ENCODE measurements at places on chromosomes 12 and 14.

DNA sequence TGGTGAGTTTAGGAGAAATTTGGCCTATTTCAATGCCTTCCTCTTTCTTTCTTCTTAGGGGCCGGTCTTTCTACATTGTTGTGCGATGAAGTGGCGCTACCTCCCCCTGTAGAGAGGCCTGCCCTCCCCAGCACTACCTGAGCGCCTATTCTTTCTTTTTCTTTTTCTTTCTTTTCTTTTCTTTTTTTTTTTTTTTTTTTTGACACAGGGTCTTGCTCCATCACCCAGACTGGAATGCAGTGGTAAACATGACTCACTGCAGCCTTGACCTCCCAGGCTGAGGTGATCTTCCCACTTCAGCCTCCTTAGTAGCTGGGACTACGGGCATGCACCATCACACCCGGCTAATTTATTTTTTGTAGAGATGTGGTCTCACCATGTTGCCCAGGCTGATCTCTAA, 136.1 kb upstream of the MAX start:
- DNase-seq, result no peak

- DNase-seq, result no peak
These were observed 200.6 kb upstream of the CNOT2 start for GRCh38 chr12:70042675-70043074.

DNA sequence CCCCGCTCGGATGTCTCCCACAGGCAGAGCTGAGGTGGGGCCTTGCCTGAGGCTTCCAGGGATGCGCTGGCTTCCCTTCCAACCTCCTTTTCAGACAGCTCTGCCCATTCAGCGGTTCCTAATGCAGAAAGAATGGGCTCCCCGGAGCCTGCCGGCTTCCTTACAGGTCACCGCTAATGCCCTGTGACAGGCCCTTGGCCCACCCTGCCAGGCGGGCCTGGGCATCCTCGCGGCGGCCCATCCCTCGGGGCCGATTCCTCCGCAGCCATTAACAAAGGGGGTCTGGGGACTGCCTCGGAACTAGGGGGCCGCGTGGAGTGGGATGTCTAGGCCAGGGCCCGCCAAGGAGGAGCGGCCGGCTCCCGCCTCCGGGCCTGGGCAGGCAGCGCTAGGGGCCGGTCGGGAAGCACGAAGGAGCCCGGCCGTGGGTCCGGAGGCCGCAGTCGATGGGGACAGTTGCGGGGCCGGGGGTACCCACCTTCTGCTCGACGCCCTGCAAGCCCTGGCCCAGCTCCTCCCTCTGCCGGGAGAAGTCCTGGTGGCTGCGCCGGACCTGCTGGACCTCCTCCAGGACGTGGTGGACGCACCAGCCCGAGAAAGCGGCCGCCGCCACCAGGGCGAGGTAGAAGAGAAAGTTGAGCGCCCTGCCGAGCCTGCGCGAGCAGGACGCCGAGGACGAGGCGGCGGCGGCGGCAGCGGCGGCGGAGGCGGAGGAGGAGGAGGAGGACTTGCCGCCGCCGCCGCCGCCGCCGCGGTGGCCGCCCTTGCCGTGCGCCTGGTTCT, 738 bp downstream of the CKAP4 start:
- peak; percentile 46 for DNase-seq

DNA sequence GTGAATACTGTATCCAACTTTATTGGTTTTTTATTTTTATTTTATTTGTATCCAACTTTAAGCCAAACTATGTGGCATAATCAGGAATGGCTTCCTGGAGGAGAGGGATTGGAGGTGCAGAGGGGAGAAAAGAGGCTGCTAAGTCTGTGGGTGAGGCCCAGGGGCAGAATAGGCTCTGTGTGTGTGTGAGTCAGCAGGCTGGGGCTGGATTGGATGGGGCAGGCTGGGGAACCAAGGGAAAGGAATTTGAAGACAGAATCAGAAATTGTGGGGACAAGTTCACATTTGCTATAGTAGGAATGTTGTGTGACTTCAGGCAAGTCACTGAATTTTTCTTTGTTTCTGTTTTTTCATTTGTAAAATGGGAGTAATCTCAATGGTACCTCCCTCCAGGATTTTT, 12.8 kb upstream of the RILPL1 start:
- DNase-seq, result no peak

- no peak for DNase-seq
These were observed 808.1 kb upstream of the FBXO33 start for GRCh38 chr14:40240245-40240859.

GRCh38 chr12:76784600-76785051, 20.7 kb downstream of the ZDHHC17 start:
- no peak for DNase-seq
